NCI-H526 treated with DMSO at 0.1 percent for 48 hours (cell line): ENCODE measurements at places on chromosomes 4 and X.

DNA sequence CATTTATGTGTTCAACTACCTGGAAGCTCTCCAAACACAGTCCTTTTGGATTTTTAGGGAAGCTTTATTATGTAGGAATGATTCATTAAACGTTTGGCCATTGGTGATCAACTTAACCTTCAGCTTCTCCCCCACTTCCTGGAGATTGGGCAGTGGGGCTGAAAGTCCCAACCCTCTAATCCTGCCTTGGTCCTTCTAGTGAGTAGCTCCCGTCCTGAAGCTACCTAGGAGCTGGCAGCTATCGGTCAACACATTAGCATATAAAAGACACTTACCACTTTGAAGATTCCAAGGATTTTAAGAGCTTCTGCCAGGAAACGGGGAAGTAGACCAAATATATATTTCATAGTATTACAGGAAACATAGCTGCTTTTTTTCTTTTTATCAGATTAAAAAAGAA lies 69.7 kb downstream of the MCUB start:
- DNase-seq, result no peak

DNA sequence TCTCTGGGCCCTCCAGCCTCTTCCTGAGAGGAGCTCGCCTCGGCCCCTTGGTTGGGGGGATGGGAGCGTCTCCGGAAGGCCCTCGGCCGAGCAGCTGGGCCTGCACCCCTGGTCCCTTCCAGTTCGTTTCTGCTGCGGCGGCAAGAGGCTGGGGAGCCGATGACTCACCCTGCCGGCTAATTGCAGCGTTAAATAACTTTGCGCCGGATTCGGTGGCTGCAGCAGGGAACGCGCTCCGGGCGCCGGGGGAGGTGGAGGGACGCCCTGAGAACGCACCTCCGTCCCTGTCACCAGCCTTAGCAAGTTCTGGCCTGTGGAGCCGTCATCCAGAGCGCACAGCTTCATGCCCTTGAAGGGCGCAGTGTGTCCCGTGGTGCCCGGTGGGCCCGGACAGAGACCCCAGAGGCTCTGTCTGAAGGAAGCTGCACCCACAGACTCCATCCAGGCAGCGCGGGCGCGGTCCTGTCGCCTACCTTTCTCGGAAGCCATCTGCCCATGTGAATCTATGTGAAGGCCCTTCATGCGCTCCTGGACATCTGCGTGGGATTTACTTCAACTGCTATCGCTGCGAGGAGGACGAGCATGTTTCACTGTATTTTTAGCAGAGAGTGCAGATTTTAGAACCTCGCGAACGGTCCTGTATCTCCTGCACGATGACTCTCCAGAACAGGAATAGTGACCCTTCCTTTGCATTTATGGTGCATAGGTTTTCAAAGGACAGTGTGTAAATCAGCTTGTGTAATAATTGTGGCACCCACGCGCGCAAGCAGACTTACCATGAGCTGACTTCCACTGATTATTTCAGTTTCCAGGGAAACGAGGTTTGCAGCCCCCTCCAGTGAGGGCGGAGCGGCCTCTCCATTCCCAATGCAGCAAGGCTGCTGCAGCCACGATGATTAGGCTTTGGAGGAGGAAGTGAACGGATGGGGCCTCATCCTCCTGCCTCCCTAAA lies 1.7 kb upstream of the TMEM271 start:
- no peak for DNase-seq

GRCh38 chr4:138190452-138190858 lies 51.7 kb downstream of the SLC7A11 start:
- no peak for DNase-seq

DNA sequence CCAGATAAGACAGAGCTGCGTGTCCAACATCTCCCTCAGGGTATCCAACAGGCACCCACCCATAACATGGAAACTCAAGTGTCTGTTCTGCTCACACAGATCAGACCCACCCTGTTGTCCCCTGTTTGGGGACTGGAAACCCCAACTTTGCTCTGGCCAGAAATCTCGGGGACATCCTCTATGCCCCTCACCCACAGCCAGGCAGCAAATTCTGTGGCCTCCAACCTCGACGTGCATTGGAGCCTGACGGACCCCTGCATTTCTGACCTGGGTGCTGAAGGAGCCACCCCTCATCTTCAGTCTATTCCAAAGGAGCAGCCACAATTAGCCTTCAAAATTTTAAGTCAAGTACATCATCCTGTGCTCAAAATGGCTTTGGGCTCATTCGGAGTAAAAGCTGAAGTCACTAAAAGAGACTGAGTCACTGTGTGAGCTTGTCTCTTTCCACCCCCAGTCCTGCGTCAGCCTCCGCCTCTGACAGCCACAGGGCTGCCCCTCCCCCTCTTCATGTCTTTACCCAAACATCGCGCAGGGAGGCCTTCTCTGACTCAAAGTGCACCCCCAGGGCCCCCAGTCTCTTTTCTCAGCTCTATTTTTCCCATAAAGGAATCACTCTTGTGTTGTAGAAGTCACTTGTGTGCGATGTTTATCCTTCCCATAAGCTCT lies 24.4 kb upstream of the PDE6B start:
- DNase-seq, result no peak

DNA sequence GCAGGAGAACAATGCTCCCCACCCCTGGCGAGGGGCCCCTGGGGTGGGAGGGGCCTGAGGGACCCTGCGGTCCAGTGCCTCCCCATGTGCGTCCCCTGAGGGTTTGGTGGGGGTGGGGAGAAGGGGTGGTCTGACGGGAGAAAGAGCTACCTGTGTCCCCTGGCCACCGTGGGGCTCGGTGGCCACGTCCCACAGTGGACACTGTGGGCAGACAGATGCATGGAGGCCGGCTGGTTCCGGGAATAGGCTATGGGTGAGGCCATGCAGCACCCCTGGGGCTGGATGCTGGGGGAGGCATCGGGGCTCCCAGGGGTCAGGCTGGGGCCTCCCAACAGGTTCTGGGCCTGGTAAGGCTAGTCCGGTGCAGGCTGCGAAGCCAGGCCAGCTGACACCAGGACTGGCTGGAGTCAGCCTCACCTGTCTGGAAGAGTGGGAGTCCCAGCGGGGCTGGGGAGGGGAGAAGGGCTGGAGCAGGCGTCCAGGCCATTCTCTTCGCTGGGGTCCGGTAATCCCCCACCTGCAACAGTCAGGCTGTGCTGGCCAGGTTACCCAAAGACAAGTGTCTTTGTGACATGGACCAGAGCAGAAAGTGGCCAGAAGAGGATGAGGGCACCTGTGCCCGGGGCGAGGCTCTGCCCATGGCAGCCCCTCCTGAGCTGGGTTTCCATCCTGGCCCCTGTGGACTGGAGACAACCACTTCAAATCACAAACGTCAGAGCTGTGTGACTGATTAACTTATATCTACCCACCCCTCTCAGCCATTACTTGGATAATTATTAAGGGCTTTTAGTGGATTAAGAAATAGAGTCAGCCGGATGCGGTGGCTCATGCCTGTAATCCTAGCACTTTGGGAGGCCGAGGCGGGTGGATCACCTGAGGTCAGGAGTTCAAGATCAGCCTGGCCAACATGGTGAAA lies 1.4 kb upstream of the FAM53A start:
- no peak for DNase-seq
